ENCODE measurements at places on chromosomes 1 and 21.

GRCh38 chr1:228064296-228064695 lies 18.2 kb upstream of the ARF1 start:
- DNase-seq = no peak

DNA sequence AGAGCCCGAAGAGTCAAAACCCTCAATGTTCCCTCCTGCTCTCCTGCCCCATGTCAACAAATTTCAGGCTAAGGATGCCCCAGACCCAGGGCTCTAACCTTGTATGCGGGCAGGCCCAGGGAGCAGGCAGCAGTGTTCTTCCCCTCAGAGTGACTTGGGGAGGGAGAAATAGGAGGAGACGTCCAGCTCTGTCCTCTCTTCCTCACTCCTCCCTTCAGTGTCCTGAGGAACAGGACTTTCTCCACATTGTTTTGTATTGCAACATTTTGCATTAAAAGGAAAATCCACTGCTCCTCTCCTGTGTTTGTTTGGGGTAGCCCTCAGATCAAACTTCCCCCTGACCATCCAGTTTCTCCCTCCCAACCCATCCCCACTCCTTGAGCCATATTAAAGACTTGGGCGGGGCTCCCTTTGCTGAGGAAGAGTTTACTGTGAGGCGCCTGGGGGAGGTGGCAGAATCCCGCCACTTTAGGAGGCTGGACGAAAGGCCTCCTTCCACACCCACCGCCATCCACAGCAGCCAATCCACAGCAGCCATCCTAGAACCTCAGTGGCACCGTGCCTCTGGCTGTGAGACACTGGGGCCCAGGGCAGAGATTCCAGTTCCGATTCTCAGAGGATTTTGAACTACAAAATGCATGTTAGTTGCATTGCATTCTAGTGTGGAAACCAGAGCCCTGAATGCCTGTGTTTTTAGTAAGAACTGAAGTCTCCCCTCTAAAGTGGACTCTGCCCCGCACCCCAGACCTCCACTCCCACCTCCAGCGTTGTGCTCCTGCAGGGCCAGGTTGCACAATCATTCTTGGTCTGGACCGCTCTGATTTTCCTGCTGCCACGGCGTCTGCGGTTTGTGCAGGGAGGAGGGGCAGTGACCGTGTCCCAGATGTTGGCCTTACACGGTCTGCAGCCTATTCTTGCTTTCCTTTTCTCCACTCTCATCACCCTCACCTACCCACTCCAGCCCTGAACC lies 3.0 kb downstream of the OLFML3 start:
- no peak for DNase-seq

GRCh38 chr1:201792534-201793305 lies 36.2 kb upstream of the IPO9 start:
- DNase-seq = peak; percentile 56

GRCh38 chr1:61506944-61507500 lies 217.9 kb downstream of the TM2D1 start:
- no peak for DNase-seq

DNA sequence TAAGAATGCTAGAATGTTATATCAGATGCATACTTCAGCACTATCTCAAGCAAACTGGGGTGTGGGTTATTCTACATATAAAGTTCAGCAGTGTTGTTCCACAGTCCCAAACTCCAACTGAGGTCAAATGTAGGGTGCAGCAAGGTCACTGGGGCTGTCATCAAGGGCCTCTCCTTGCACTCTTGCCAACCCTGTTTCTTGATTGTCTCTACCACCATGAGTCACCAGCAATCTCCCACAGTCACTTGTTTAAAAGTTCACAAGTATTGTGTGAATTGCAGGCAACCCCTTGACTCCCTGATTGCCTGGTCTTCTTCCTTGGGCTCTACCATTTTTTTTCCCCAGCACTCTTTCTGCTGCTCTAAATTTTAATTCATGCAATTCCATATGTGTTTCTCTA lies 10.6 kb downstream of the METTL18 start:
- no peak for DNase-seq

DNA sequence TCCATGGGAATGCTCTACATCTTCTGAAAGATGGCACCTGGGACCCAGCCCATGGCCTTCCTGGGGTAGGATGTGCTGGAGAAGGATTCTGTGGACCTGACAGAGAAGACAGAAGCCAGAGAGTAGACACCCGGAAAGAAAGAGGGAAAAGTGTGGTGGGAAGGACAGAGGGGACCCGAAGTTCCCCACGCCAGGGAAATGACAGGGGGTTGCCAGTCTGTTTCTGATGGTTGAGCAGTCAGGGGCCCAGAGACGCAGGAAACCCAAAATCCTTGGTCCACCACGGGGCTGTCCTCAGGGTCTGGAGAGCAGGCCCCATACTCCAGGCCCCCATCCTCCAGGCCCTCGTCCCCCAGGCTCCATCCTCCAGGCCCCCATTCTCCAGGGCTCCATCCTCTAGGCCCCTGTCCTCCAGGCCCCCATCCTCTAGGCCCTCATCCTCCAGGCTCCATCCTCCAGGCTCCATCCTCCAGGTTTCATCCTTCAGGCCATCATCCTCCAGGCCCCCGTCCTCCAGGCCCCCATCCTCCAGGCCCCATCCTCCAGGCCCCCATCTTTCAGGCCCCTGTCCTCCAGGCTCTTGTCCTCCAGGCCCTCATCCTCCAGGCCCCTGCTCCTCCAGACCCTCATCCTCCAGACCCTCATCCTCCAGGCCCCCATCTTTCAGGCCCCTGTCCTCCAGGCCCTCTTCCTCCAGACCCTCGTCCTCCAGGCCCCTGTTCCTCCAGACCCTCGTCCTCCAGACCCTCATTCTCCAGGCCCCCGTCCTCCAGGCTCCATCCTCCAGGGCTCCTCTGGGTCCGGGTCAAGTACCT lies 1.0 kb upstream of the TFF2 start:
- no peak for DNase-seq

GRCh38 chr1:174768516-174768915 lies 231.2 kb upstream of the CACYBP start:
- DNase-seq = no peak

- no peak for DNase-seq
Measured at GRCh38 chr1:205599669-205600042, 32.2 kb downstream of the ELK4 start.

- DNase-seq = no peak
Measured at GRCh38 chr21:39022863-39023693, 160.2 kb downstream of the PSMG1 start.

DNA sequence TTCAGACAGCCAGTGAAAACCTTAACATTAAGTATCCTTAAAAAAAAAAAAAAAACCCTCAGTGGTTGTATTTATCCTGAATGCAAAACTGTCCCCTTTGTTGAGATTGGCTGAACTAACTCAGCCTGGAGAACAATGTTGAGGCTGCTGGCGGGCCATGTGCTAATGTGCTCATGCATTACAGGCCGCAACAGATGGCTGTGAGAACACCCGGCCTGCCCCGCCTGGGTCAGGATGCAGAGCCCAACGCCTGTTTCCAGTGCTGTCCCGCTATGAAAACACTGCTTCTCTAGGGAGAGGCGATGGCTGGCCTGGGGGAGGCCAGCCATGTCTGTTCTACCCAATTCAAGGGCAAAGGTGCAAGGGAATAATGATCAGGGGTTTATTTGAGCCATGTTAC lies 13.8 kb downstream of the OLIG2 start:
- no peak for DNase-seq

- peak; percentile 14 for DNase-seq
Measured at GRCh38 chr1:58047265-58047858, 499.2 kb downstream of the OMA1 start.

DNA sequence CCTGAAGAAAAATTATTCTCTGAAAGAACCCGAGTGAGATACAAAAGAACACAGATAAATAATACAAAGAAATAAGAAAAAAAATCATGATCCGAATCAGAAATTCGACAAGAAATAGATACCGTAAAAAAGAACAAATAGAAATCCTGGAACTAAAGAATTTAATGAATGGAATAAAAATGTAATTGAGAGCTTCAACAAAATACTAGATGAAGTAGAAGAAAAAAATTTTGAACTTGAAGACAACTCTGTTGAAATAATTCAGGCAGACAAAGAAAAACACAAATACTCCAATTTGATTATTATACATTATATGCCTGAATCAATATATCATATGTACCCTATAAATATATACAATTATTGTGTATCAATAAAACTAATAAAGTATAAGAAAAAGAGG lies 4.8 kb upstream of the OR6F1 start:
- no peak for DNase-seq

- DNase-seq = no peak
Measured at GRCh38 chr1:100074604-100075395, 57.9 kb downstream of the SASS6 start.

- DNase-seq = no peak
Measured at GRCh38 chr1:155324717-155325602, 4.3 kb downstream of the RUSC1 start.

GRCh38 chr1:9901148-9902059 lies 8.7 kb downstream of the CTNNBIP1 start:
- no peak for DNase-seq

GRCh38 chr21:26142363-26142762 lies 28.2 kb downstream of the APP start:
- DNase-seq = no peak

GRCh38 chr1:154179946-154180687 lies 11.8 kb downstream of the TPM3 start:
- peak; percentile 19 for DNase-seq

DNA sequence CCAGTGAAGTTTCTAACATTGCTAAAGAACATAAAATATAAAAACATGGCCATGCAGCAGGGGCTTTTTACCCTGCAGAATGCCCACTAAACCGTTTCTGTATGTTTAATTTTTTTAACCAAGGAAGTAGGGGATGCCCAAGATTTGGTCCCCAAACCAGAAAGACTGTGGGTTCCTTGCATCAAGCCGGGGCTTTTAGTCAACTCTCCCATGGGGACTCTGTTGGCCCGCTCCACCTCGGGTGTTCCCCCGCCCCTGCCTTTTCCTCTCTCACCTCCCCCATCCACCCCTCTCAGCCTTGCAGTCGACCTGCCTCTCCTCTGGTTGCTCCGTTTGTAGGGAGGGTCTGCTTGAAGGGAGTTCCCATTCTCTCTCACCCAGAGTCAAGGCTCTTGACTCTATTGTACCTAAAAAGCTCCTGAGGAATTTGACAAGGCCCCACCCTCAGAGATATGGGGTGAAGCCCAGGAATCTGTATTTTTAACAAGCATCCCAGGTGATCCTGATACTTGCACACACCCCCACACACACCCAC lies 117.5 kb downstream of the TOMM20 start:
- peak; percentile 79 for DNase-seq

DNA sequence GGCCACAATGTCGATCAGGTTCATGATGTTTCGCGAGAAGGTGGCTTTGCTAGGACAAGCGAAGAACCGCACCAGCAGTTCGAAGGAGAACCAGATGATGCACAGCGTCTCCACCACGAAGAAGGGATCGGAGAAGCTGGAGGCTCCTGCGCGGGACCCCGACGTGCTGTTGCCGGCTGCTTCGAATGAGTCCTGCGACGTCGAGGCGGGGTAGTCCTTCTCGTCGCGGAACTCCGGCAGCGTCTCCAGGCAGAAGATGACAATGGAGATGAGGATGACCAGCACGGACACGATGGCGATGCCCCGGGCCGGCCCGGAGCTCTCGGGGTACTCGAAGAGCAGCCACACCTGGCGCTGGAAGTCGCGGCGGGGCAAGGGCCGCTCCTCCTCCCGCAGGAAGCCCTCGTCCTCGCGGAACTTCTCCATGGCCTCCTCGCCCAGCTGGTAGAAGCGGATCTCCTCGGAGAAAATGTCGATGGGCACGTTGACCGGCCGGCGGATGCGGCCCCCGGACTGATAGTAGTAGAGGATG lies 869 bp downstream of the KCNA3 start:
- peak; percentile 51 for DNase-seq

DNA sequence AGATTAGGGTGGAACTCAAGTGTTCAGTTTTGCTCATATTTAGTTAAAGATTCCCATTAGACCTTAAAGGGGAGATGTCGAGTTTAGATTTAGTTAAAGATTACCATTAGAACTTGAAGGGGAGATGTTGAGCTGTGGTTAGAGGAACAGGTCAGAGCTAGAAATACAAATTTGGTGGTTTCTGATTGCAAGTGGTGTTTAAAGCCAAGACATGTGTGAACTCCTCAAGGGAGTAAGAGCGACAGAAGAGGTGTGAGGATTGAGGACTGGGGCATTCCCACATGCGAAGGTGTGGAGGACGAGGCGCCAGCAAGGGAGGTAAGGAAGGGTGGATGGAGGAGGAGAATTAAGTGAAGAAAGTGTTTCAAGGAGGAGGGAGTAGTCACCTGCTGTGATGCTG lies 168.6 kb downstream of the IER5 start:
- no peak for DNase-seq

GRCh38 chr1:67137307-67137753 lies 2.6 kb upstream of the C1orf141 start:
- DNase-seq = no peak

DNA sequence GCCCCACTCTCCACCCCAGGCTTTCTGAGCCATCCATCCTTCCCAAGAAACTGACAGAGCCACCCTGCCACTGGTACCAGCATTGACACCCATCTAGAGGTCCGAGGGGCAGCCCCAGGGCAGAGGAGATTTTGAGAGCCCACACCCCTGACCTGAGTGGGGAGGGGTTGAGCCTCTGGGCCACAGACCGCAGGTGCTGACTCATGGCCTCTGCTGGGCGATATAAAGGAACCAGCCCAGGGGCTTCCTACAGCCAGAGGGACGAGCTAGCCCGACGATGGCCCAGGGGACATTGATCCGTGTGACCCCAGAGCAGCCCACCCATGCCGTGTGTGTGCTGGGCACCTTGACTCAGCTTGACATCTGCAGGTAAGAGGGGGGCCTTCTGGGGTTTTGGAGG lies at the start of gene PADI4:
Gene PADI4, plus strand, starts transcription at position 252 of the 400 bp plus-strand sequence. Its CDS starts 26 bp downstream, at position 278.
- DNase-seq = no peak

GRCh38 chr21:44844256-44844655 lies 26.4 kb upstream of the SUMO3 start:
- no peak for DNase-seq

- DNase-seq = no peak
Measured at GRCh38 chr1:222876182-222876581, 61.3 kb downstream of the DISP1 start.

GRCh38 chr1:31428436-31429221 lies 15.6 kb downstream of the SERINC2 start:
- no peak for DNase-seq

DNA sequence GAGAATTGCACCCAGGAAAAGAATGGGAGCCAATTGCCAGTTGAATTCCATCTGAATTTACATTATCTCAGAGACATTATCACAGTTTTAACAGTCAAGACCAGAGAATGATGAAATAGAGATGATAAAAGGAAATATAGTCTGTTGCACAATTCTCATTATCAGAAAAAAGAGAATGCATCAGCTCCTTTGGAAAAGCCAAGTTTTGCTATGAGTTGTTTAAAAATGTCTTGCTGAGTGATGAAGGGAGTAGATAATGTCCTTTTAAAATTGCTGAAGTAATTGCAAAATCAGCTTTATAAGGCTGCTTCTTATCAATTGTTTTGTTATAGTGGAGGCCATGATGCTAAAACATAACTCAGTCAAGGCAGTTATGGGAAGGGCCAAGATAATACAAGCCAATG lies 37.9 kb upstream of the EEIG2 start:
- DNase-seq = no peak

Data from CD4-positive, alpha-beta T cell treated with Interleukin-17A for 1 hour (primary cell).